ENCODE measurements at places on chromosomes 1 and 21. TPM values are rescaled to one million over a fixed set of nuclear protein-coding genes. Genes with fewer than 3 reads are reported as not detected.

CD84 gene
- total RNA-seq, result 12.9 TPM

MX2 gene
- 37.9 TPM for total RNA-seq

CELA3B gene
- total RNA-seq, result not detected

PTPRC gene
- 1,200 TPM for total RNA-seq

CFHR2 gene
- total RNA-seq, result not detected

ELAVL4 gene
- not detected for total RNA-seq

CCDC28B gene
- total RNA-seq, result 30.6 TPM

S100A7 gene
- not detected for total RNA-seq

OPTC gene
- total RNA-seq, result not detected

KRTAP21-2 gene
- total RNA-seq, result not detected

FCGR3B gene
- 18.2 TPM for total RNA-seq

ZBTB8A gene
- 0.33 TPM for total RNA-seq

LY9 gene
- 30.3 TPM for total RNA-seq

WNT3A gene
- not detected for total RNA-seq

HENMT1 gene
- total RNA-seq, result 41.5 TPM

CITED4 gene
- total RNA-seq, result 3.5 TPM

All from natural killer cell (primary cell).